Stimulated activated CD8-positive, alpha-beta memory T cell treated with anti-CD3 and anti-CD28 coated beads, Interleukin-4, amount 100 ng/mL, for 1 hour (primary cell): ENCODE measurements at places on chromosomes 13 and 19.

- no peak for DNase-seq
Measured at GRCh38 chr19:1232652-1233072, 5.1 kb downstream of the CBARP start.

GRCh38 chr19:28737021-28737895, 475.7 kb downstream of the UQCRFS1 start:
- DNase-seq, result no peak

GRCh38 chr13:22506096-22506691, 674.6 kb upstream of the SGCG start:
- no peak for DNase-seq

GRCh38 chr13:109760951-109761350, 25.4 kb downstream of the IRS2 start:
- no peak for DNase-seq
